ENCODE measurements at places on chromosomes 7 and 10. TPM values are rescaled to one million over a fixed set of nuclear protein-coding genes. Genes with fewer than 3 reads are reported as not detected.

HOXA11 gene
- total RNA-seq = 6.4 TPM

NXPH1 gene
- total RNA-seq = not detected

- DNase-seq = peak; percentile 75
These were observed 48.4 kb downstream of the UNC5B start for GRCh38 chr10:71260622-71261325.

DNA sequence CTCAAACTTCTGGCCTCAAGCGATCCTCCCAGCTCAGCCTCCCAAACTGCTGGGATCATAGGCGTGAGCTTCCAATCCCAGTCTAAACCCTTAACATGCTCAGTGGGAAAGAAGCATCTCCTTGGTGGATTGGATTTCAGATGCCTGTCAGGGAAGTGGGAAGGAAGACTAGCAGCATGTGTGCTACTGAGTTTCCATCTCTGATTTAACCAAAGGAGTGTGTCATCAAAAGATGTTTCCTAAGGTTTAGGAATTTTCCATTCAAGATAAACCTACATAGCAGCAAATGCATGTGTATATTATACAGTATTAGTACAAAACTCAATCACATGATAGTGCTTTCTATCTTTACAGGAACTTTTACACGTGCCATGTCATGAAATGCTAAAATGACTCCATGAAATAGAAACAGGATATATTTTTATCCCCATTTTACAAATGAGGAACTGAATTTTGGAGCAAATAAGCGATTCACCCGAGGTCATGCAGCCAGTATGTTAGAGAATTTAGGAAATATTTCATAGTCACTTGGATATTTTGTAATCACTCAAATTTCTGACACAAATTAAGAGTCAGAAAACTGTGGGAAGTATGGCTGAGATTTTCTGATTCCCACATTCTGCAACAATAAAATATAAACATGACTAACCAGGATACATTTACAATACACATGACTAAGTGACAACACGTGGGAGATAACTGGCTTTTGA, 11.4 kb upstream of the TMEM26 start:
- DNase-seq = no peak

DNA sequence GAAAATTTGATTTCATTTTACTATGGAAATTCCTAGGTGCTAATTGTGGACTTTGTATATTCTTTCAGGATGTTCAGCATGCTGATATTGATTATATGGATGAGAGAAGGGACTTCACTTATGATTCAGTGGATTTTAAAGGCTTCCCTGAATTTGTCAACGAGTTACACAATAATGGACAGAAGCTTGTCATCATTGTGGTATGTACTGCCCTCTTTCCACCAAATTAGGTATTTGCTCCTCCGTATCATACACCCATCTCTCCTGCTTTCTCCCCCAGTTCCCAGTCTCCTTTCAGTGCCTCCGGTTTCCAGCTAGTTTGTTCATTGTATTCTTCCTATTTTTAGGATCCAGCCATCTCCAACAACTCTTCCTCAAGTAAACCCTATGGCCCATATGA, 34.6 kb downstream of the MGAM start:
- no peak for DNase-seq

- no peak for DNase-seq
These were observed 173.9 kb upstream of the GRB10 start for GRCh38 chr7:50956522-50957155.

DNA sequence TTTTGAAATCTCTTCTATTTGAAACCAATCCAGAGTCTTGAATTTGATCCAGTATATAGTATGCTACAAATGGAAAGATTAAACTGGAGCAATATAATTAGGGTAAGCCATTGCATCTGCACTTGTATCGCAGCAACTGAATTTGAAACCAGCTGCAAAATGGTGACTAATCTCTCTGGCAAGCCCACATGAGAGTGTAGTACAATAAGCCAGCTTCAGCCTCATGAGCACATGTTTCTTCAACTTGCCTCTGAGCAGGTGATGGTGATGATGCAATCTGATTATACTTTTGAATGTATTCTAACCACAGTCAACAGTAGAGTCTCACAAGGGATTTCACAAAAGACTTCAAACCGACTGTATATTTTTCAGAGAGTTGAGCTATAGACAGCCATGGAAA, 829 bp upstream of the RPA3 start:
- peak; percentile 49 for DNase-seq

DNA sequence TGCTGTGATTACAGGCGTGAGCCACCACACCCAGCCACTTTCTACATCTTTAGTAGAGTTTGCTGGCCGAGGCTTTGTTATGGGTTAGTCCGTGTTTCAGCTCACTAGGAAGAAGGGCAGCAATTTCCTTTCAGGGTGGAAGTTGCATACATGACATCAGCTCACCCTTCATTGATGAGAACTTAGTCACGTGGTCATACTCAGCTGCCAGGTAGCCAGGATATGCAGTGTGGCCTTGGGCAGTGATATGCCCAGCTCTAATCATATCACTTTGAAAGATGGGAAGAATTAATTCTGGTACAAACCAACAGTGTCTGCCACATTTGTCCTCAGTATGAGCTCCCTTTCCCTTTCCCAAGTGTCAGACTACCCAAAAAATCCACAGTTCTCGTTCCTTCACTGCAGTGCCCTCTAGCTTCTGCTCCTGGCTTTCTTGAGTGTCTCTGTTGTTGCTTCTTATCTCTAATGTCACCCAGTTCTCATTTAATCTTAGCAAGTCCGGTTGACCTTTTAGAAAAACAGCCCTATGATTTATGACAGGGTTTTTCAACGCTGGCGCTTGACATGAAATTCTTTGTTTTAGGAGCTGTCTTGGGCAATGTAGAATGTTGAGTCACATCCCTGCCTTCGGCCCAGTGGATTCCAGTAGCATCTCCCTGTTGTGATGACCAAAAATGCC, 108.7 kb upstream of the ITGB1 start:
- peak; percentile 20 for DNase-seq
